PC-3 (cell line): ENCODE measurements at places on chromosomes 11 and 22. TPM values are rescaled to one million over a fixed set of nuclear protein-coding genes. Genes with fewer than 3 reads are reported as not detected.

DNA sequence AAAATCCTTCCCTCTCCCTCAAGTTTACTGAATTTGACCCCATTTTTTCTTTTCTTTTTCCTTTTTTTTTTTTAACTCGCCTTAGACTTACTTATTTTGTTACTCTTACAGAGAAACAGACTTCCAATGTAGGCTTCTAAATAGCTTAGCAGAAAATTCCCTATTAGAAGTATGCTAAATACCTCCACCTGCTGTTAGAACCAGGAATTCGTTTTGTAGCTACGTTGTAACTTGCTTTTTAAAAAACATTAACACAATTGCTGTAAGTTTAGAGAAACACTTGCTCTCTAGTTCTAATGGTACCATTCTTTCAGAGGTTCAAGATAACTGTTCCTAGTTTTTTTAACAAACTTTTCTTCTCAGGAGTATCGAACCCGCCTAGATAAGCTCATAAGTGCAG, 324.2 kb downstream of the DCDC1 start:
- H3K4me1 ChIP-seq, result no peaks in the 10 kb centered on the region
- H3K27me3 ChIP-seq, result peaks cover 14% of the 10 kb centered on the region; the same call in 1 of the 2 replicates
- no peaks in the 10 kb centered on the region for H3K36me3 ChIP-seq
- no peak overlapping the region for H3K27ac ChIP-seq

GRCh38 chr11:102546427-102546826, 15.9 kb upstream of the MMP7 start:
- peaks cover 27% of the 10 kb centered on the region for H3K4me1 ChIP-seq
- no peak overlapping the region for H3K27ac ChIP-seq
- H3K27me3 ChIP-seq, result no peaks in the 10 kb centered on the region
- DNase-seq, result no peak

DNA sequence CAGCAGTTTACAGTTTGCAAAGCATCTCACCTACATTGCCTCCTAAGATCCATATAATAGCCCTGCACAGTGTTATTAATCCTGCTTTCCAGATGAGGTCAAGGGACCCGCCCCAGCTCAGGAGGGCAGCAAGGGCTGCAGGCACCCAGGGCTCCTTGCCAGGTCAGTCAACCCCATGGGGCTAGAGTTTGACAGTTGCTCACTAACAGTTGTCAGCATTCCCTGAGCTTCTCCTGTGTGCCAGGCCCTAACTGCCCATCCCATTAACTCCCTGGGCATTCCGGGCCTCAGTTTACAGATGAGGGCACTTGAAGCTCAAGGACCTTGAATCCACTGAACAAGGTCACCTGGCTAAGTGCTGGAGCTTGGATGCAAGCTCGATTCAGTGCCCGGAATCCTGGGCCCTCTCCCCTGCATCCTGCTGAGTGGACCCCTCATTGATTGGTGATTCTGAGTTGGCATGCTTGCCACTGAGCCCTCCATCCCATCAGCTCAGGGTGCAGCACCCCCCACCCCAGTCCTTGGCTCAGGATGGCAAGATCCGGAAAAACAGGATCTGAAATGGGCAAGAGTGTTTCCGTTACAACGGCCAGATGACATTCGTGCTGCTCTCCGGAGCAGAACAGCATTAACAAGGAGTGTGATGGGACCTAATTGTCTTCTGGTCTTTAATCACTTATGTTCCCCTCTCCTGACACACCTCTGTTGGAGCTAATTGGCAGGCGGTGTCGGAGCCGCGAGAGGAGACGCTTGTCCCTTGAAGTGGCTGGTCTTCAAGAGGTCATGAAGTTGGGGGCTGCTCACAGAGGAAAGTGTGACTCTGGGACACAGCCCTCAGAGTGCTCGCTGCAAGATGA, 87.4 kb upstream of the SHISAL1 start:
- DNase-seq, result no peak
- H3K27me3 ChIP-seq, result no peaks in the 10 kb centered on the region
- H3K36me3 ChIP-seq, result no peaks in the 10 kb centered on the region
- H3K4me3 ChIP-seq, result no peak overlapping the region
- no peak overlapping the region for H3K27ac ChIP-seq

DNA sequence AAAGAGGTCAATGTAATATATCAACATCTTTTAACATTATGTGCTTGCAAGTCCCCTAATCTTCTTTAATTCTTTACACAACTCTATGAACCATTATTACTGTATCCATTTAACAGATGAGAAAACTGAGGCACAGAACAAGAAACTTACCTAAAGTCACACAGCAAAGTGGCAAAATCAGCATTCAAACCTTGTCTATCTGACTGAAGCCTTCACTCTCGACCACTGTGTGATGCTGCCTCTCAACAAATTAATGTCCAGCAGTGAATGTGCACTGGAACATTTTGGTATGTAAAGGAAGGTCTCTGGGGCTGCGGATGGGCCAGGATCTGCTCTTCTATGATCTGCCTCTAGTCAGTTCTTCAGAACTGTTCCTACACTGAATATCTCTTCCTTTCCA, 42.1 kb downstream of the PRCP start:
- H3K27me3 ChIP-seq, result no peaks in the 10 kb centered on the region
- peak overlapping the region; percentile 74 for H3K27ac ChIP-seq
- H3K4me3 ChIP-seq, result peak overlapping the region; percentile 55
- H3K36me3 ChIP-seq, result no peaks in the 10 kb centered on the region
- no peak for DNase-seq

GRCh38 chr22:19786959-19787848, 26.6 kb downstream of the TBX1 start:
- no peak for DNase-seq
- H3K27ac ChIP-seq, result no peak overlapping the region
- H3K4me3 ChIP-seq, result no peak overlapping the region
- H3K36me3 ChIP-seq, result no peaks in the 10 kb centered on the region
- no peaks in the 10 kb centered on the region for H3K27me3 ChIP-seq

GRCh38 chr11:66068923-66069714, 953 bp upstream of the PACS1 start:
- H3K27ac ChIP-seq, result no peak overlapping the region
- DNase-seq, result peak; percentile 31
- peaks cover 48% of the 10 kb centered on the region for H3K36me3 ChIP-seq

Gene SERPIND1
- total RNA-seq, result 2.9 and 3.0 TPM in 2 replicates
